Activated T-cell treated with anti-CD3 and anti-CD28 coated beads, Interleukin-2, amount 50 U/mL, for 72 hours (primary cell): ENCODE measurements at places on chromosomes 1 and 21.

DNA sequence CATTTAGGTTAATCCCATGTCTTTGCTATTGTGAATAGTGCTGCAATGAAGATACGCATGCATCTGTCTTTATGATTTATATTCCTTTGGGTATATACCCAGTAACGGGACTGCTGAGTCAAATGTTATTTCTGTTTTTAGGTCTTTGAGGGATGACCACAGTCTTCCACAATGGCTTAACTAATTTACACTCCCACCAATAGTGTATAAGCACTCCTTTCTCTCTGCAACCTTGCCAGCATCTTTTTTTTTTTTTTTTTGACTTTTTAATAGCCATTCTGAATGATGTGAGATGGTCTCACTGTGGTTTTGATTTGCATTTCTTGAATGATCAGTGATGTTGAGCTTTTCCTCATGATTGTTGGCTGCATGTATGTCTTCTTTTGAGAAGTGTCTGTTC is 33.5 kb downstream of the ASH1L start:
- DNase-seq: no peak

- no peak for DNase-seq
Observed at GRCh38 chr1:25513666-25514065, 29.7 kb upstream of the LDLRAP1 start.

DNA sequence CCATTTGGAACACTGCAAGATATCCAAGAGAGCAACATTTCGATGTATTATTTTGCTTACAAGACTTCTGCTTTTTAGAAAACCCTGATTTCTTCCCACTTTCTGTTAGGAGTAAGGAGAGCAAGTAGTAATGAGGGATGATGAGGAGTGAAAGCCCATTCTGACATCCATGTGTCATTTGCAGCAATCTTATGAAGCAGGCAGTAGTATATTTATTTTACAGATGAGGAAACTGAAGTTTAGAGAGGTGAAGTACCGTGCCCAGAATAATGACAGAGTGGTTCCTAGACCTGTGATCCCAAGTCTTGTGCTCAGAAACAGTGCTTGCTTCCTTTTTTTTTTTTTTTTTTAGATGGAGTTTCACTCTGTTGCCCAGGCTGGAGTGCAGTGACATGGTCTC is 7.1 kb upstream of the ZSCAN20 start:
- DNase-seq: no peak

GRCh38 chr1:204575221-204576190 is 59.3 kb downstream of the MDM4 start:
- no peak for DNase-seq

GRCh38 chr1:164495905-164496304 is 63.1 kb upstream of the PBX1 start:
- DNase-seq: no peak

- peak; percentile 66 for DNase-seq
Observed at GRCh38 chr1:202192770-202193613, 607 bp upstream of the LGR6 start.

DNA sequence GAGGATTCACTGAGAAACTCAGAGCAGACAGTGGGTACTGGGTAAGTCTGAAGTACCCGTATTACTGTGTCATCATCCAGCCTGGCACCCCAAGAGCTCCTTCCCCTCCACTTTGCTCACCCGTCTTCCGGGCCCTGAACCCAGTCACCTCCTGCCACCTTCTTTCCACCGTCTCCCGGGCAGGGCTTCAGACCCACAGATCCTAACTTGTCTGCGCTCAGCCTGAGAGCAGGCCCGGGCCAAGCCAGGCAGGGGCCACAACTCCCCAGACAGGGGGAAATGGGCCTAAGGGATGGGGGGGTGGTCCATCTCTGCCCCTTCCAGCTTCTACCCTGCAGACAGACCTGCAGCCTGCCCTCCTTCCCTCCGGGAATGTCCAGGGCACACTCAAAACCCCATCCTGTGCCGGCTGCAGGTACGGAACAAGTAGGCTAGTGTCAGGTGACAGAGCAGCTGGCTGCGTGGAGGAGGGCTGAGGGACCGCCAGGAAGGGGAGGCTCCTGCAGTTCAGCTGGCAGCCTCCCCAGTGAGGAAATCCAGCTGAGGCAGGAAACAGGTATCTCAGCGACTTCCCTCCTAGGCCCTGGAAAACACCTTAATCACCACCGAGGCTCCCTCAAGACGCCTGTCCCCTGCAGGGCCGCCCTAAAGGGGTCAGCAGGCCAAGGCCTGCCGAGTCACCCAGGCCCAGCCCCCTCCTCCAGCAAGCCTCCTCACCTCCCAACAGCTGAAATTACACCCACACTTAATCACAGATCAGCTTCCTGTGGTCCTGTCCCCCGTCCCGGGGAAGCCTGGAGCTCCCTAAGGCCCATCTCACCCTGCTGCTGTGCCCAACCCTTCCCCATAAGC is 3.5 kb downstream of the HSPG2 start:
- DNase-seq: no peak

DNA sequence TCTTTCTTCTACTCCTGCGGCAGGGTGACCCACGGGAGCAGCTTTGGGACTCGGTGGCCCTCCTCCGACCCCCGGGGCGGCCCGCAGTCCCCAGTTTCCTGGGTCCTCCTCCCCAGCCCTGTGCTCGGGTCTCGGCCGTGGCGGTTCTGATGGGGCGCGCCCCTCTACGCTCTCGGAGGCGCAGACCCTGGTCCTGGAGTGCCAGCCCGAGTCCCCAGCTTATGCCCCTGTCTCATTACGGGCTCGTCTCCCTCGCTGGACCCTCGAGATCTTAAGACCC is 430 bp downstream of the BTG2 start:
- no peak for DNase-seq

- DNase-seq: peak; percentile 25
Observed at GRCh38 chr1:212485913-212486618, 53.3 kb downstream of the NENF start.

- no peak for DNase-seq
Observed at GRCh38 chr1:17581389-17582123, 42.1 kb downstream of the ARHGEF10L start.

DNA sequence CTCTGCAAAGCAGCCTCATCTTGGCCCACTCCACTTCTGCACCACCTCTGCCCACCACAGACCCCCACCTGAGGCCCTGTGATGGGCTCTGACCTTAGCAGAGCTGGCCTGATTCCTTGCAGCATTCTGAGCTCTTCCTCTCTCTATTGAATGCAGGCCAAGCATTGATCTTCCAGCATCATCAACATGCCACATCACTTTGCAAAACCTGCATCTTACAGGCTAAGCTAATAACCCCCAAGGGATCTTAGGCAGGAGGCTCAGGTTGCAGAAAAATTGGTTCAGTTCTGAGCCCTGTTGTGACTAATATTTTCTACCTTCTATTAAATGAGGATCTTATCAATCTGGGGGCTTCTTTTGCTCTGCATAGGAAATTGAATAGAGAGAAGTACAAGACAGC is 78.7 kb downstream of the ATP1A1 start:
- no peak for DNase-seq

GRCh38 chr1:234143681-234144080 is 229.6 kb upstream of the COA6 start:
- no peak for DNase-seq

- no peak for DNase-seq
Observed at GRCh38 chr1:53548031-53548491, 88.9 kb downstream of the DMRTB1 start.

DNA sequence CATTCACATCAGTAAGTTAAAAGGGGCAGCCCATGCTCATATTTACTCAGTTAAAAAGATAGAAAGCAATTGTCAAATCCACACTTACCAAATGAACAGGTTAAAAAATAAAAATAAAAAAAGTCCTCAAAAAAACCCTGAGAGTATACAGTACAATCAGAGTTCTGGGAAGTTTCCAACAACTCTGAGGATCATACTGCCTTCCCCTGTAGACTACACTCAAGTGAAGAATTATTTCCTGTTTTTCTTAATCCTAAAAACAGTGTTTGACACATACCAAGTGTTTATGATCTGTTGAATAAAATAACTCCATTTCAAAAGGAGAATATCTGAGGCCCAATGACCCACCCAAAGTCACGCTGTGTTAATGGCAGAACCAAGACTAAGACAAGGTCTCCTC is 61.8 kb downstream of the INTS7 start:
- DNase-seq: no peak

- no peak for DNase-seq
Observed at GRCh38 chr21:40471103-40471502, 375.9 kb downstream of the DSCAM start.

GRCh38 chr1:24108334-24109165 is 3.4 kb downstream of the MYOM3 start:
- DNase-seq: peak; percentile 23

DNA sequence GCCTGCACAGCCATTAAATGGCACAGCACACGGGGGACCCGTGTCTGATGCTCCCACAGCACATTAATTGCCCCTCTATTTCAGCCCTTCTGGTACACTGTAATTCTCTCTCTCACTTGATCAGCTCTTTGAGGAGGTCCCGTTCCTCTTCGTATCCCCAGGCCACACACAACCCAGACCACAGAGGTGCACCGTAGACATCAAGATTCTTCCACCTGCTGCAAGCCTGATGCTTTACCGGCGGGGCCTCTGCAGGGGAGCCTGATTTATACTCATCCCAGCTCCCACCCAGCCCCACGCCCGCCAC is 759 bp downstream of the SMYD3 start:
- DNase-seq: no peak

DNA sequence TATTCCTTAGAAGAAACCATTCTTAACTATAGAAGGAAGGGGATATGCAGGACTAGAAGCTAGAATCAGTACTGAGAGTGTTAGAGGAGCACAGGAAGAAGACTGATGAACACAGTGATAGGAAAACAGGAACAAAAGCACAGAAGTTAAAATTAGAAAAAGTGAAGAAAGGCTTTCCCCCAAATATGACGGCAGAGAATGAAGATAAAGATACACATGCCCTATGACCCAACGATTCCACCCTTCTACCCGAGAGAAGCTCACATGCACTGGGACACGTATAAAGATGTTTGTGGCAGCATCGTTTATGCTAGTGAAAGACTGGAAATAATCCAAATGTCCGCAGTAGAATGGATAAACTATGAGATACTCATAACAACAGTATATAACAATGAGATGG is 74.2 kb downstream of the DTL start:
- no peak for DNase-seq

GRCh38 chr1:182084487-182085316 is 23.2 kb upstream of the ZNF648 start:
- peak; percentile 84 for DNase-seq

GRCh38 chr1:12076425-12077005 is 13.4 kb downstream of the TNFRSF8 start:
- DNase-seq: no peak
